Activated naive CD4-positive, alpha-beta T cell treated with anti-CD3 and anti-CD28 coated beads, Interleukin-2, amount 10 ng/mL, durations not matched to agents 5 hours and 36 hours (primary cell): ENCODE measurements at places on chromosomes 7 and 10. TPM values are rescaled to one million over a fixed set of nuclear protein-coding genes. Genes with fewer than 3 reads are reported as not detected.

UCMA gene
- total RNA-seq: not detected

SORCS1 gene
- not detected for total RNA-seq

GRM3 gene
- not detected for total RNA-seq

UTF1 gene
- not detected for total RNA-seq

GIMAP4 gene
- 368 TPM for total RNA-seq

ANLN gene
- 51.8 TPM for total RNA-seq

SPDYE18 gene
- 1.3 TPM for total RNA-seq

VPS37D gene
- 0.41 TPM for total RNA-seq

MCM10 gene
- 30.4 TPM for total RNA-seq

C7orf57 gene
- total RNA-seq: not detected

INSYN2A gene
- not detected for total RNA-seq

GSTO2 gene
- 0.72 TPM for total RNA-seq

FOXP2 gene
- total RNA-seq: not detected

KCNMA1 gene
- 0.38 TPM for total RNA-seq

GBX1 gene
- total RNA-seq: not detected

PIK3CG gene
- 51.2 TPM for total RNA-seq

HMX3 gene
- not detected for total RNA-seq

AKR1D1 gene
- total RNA-seq: not detected

GPR15LG gene
- total RNA-seq: not detected

EIF4EBP2 gene
- total RNA-seq: 63.4 TPM

ORC5 gene
- total RNA-seq: 15.1 TPM

SEPTIN7 gene
- 228 TPM for total RNA-seq
